NCI-H774 (cell line): ENCODE measurements at places on chromosomes 6 and 20.

DNA sequence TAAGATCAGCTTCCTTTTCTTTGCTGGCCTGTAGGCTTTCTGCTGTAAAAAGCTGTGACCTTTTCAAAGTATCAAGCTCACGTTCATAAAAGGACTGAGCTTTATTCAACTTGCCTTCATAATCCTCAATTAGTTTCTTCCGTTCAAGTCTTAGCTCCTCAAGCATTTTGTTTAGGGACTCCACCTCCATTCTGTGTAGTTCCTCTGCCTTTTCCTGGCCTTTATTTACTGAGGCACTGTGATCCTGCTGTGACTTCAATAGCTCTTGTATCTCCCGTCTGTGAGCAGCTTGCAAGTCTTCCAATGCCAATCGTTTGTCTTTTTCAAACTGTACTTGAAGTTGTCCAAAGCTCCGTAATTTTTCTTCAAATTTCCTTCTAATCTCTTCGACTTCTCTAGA is 54.4 kb downstream of the FAM184A start:
- no peak for DNase-seq

DNA sequence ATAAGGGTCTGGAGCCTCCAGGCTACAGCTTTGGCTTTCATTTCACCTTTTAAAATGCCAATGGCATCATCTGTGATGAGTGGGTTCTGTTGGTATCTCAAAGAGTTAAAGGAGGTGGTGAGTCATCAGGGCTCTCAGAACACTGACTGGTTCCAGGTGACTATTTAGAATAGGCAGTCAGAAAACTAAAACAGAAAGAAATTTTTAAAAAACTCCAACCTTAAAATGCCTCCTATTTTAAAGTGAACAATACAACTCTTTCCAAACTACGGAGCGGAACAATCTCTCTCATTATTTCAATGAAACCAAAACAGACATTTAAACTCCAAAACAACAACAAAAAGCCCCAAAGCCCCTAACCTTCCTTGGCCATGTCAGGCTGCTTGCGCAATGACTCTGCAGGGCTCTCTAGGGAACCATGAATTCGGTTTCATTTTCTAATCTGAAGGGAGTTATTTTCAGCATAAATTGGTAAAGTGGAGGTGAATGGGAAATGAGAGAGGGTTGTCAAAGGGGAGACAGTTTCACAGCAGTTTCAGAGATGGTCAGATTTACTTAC is 194.9 kb downstream of the KIF6 start:
- DNase-seq: no peak

- no peak for DNase-seq
Observed at GRCh38 chr20:24465730-24466129, 3.7 kb upstream of the SYNDIG1 start.

DNA sequence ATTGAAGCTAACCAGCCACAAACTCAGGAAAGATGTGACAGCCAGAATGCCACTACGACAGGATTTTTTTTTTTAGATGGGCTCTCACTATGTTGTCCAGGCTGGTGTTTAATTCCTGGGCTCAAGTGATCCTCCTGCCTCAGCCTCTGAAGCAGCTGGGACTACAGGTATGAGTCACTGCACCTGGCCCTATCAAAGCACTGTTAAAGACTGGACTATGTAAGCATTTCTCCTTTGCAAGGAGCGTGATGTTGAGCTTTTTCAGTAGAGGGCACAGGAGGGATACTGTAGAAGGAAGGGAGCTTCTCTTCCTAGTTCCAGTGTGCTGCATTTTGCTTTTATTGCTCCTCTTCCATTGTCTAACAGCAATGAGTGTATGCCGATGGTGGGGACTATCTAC is 35.8 kb downstream of the ZBTB9 start:
- DNase-seq: no peak

- DNase-seq: no peak
Observed at GRCh38 chr6:136723780-136724179, 68.5 kb downstream of the MAP3K5 start.

DNA sequence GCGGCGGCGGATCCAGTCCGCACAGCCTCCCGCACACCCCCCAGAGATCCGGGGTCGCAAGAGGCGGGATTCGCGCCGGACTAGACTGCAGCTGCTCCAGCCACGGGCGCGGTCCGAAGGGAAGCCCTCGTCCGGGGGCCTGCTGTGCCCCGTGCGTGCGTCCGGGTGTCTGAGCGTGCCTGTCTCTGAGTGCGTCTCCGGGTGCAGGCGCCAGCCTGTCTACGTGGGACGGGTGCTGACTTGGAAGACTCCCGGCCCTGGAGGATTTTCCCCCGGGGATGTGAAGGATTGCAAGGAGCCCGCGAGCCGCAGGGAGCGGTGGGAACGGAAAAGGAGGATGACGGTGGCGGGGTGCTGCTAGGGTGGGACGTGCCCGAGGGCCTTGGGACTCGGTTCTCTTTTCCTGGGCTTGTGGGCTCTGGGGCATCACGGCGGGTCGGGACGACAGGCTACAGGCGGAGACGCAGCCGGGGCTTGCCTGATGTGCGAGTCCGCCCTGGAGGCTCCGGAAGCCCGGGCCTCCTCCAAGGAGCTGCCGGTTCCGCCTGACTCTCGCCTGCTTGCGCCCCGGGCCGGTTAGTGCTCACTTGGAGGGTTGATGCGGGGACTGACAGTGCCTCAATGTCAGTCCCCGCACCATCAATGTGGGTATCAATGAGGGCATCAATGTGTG is 5.7 kb downstream of the MAFB start:
- no peak for DNase-seq

DNA sequence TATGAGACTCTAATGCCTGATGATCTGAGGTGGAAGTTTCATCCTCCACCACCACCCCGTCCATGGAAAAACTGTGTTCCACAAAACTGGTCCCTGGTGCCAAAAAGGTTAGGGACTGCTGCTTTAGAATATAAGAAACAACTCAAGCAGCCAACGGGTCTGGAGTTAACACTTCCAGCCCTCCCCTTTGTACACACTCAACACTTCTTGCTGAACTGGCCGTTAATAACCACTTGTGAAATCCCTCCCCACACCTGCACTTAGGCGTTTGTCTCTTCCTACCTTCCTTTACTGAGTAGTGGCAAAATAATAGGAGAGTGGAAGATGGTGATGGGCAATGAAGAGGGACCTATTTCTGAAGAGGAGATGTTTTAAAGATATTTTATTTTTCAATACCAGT is 10.5 kb downstream of the SAYSD1 start:
- no peak for DNase-seq

- DNase-seq: no peak
Observed at GRCh38 chr6:155419161-155419560, 36.5 kb downstream of the NOX3 start.

DNA sequence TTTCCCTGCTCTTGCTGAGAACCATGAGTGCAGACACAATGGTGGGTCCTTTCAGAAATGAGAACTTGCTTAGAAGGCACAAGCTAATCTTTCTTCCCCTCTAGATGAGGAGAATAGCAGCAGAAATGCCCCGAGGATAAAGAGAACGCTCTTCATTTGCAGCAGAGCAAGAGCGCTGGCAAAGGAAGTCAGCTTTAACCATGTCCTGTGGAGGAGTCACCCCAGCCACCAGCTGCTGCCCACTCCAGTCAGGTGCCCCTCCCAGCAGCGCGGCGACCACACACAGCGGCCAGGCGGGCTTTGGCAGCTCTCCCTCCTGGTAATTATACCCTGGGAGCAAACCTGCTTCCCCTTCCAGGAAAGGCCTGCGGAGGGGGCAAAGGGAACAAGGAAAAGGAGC is 42.4 kb upstream of the EMILIN3 start:
- no peak for DNase-seq

GRCh38 chr6:40978687-40979289 is 60.2 kb downstream of the UNC5CL start:
- no peak for DNase-seq

DNA sequence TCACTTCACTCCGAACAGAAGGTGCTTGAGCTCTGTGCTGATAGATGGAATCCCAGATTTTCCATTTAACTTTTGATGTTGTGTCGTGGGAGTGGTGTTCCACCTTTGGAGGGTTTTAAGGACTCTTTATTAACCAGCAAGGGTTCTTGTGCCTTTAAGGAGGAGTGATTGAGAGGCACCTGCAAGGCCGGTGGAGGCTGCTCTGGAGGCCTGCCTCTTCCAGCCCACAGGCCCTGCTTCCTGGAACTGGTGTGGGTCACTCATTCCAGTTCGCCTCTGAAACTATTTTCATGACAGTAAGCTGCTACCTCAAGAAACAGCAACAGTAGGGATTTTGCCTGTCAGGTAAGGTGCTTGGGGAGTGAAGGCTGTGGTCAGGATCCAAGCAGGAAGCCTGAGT is 58.8 kb upstream of the APCDD1L start:
- no peak for DNase-seq

DNA sequence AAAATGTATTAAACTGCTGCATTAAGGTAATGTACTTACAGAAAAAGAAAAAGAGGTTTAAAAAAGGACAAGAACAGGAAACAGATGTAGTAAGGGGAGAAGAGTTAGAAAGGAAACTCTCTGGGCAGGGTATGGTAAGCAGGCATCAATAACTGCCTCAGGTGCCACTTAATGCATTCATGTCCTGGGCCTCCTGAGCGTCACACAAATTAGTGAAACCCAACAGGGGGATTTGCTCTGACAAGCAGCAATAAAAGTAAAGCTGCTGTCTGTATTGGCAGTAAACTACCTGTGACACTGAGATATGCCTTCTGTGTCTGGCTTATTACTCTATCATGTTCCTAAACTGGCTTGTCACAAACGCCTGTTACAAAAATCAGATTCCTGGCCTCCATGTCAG is 1.5 kb upstream of the EFHC1 start:
- no peak for DNase-seq

- no peak for DNase-seq
Observed at GRCh38 chr6:22800451-22800850, 231.1 kb downstream of the HDGFL1 start.

DNA sequence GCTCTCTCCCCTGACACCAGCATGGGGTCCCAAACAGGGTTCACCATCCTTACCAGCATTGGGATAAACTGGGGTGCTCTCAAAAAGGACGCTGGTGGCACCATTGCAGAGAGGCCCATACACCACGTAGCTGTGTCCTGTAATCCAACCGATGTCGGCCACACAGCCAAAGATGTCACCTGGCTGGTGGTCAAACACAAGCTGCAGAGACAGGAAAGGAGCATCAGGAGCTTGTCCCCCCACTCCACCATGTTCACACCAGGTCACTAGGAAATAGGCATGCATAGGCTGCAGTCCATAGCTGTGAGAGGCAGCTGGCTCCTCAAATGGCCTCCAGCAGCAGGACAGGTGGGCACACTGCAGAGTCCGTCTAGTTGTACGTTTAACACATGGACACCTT is 28.8 kb upstream of the APMAP start:
- no peak for DNase-seq

DNA sequence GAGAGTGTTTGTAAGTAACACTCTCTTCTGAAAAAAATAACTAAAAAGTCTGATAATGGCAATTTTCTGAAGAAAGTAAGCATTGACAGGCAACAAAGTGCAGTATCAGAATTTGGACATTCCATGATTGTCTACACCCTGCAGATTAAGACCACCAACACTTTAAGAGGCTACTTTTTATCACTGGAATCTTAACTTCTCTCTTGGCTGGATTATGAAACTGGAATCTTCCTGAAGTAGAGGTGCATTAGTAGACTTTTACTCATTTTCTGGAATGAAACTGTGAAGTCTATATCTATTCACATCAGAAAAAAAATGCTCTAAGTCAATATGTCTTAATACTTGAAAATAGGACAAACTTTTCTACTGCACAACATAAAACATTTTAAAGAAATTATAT is 547.5 kb downstream of the COL12A1 start:
- no peak for DNase-seq

- DNase-seq: no peak
Observed at GRCh38 chr20:17225851-17226409, 910 bp upstream of the PCSK2 start.

DNA sequence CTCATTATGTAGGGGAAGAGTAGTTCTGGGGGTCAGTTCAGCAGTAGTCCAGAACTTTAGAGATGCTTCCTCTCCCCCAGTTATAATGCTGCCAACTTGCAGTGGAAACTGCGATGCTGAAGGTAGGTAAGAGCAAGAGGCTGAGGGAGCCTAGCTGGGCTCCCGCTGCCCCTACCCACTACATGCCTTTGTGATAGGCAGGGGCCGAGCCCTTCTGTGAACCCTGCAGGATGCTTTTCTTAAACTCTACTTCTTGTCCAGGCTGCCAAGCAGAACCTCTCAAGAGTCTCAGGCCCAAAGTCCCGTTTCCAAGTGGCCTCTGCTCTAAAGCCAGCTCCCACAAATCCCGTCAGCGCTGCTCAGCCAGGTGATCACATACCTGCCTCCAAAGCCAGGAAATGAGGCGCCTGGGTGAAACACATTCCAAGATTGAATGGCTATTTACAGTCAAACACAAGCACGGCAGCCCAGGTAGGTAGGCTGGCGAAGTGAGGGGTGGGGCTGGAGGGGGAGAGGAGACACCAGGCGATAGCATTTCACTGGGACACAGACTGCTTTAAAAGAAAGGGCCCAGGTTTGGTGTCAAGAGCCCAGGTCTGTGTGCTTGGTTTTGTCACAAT is 150.7 kb downstream of the CD24 start:
- DNase-seq: no peak

DNA sequence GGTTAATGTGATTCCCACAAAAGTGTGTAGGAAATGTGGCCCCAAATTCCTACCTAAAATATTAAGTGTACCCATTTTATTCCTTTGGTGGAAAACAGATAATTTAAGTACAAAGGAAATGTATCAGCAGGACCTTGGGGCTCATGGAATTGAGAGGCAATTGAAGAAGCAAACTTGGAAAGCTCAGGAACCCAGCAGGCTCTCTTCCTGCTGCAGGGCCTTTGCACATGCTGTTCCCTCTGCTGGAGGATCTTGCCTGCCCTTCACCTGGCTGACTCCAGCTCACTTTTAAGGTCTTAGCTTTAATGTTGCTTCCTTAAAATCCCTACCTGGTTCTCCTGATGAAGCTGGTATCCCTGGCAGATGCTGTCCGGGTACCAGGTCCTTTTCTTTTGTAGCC is 9.8 kb upstream of the BLCAP start:
- DNase-seq: no peak

GRCh38 chr6:90026216-90026615 is 131.9 kb downstream of the GJA10 start:
- no peak for DNase-seq

GRCh38 chr6:26032340-26033084 is 54.7 kb upstream of the HFE start:
- no peak for DNase-seq
